ENCODE measurements at places on chromosomes 4 and X. TPM values are rescaled to one million over a fixed set of nuclear protein-coding genes. Genes with fewer than 3 reads are reported as not detected.

The SMS gene
- total RNA-seq = 70.6 TPM

The MAGEA2 gene
- total RNA-seq = not detected

The ELK1 gene
- 25.7 TPM for total RNA-seq

The SERTM2 gene
- 0.57 TPM for total RNA-seq

The VSIG4 gene
- not detected for total RNA-seq

The SPIN2A gene
- total RNA-seq = 5.8 TPM
